Endothelial cell (in vitro differentiated cells): ENCODE measurements at places on chromosomes 16 and 17. TPM values are rescaled to one million over a fixed set of nuclear protein-coding genes. Genes with fewer than 3 reads are reported as not detected.

CES3 gene
- total RNA-seq, result 2.5 TPM

- peaks cover 58% of the 10 kb centered on the region for H3K36me3 ChIP-seq
- DNase-seq, result no peak
- H3K4me1 ChIP-seq, result no peaks in the 10 kb centered on the region
- H3K27me3 ChIP-seq, result peaks cover 6% of the 10 kb centered on the region
- H3K27ac ChIP-seq, result no peak overlapping the region
These were observed 56.1 kb upstream of the ENDOV start for GRCh38 chr17:80358861-80359260.

DNA sequence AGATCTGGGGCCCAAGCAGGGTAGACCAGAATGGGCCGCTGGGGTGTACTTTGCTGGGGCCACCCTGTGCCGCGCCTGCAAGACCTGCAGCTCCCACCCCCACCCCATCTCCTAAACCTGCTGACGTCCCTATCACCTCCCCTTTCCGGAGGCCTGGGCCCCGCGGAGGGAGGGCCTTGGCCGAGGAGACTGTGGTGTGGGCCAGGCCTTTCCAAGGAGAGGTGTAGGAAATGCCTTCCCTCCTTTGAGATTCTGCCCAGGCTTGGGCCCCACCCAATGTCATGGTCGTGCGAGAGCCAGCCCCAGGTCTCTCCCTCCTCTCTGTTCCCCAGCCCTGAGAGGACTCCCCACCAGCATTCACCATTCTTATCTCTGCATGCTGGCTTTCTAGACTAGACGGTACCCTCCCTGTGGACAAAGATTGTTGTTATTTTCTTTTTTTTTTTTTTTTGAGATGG, 3.9 kb upstream of the WFIKKN2 start:
- DNase-seq, result no peak
- H3K4me1 ChIP-seq, result peaks cover 6% of the 10 kb centered on the region
- H3K4me3 ChIP-seq, result no peak overlapping the region
- H3K27ac ChIP-seq, result no peak overlapping the region

DNA sequence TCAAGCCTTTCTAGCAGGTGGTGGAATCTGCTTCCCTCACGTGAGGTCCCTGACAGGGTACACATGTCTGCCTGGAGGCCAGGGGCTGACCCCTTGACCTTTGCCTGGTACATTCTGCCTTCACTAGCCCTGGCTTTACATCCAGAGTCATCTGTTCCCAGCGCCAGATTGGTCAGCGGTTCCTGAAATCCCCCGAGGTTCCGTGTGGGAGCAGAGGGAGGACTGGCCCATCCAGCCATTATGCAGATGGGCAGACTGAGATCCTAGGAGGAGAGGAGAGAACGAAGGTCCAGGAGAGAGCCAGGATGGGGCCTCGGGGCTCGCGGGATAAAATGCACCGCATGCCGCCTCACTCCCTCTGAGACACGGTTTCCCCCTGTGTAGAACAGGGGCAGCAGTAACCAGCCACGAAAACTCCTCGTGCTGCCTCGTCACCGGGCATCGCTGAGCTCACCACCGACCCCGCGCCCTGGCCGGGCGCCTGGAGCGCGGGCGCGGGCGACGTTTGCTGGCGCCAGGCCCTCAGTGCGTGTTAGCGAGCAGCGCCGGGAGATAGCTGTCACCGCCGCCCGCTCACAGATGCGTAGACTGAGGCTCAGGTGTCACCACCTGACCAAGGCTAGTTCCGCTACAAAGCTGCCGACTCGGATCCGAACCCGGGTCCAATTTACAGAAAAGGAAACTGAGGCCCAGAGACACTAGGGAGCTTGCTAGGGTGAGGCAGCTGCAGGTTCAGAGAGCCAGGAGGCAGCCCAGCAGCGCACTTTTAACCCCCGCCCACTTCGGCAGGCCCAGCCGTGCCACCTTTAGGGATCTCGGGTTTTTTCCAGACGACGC, 811 bp upstream of the MAP2K3 start:
- peaks cover 41% of the 10 kb centered on the region for H3K4me1 ChIP-seq
- peaks cover 6% of the 10 kb centered on the region for H3K36me3 ChIP-seq
- peaks cover 16% of the 10 kb centered on the region for H3K27me3 ChIP-seq
- no peak for DNase-seq

DNA sequence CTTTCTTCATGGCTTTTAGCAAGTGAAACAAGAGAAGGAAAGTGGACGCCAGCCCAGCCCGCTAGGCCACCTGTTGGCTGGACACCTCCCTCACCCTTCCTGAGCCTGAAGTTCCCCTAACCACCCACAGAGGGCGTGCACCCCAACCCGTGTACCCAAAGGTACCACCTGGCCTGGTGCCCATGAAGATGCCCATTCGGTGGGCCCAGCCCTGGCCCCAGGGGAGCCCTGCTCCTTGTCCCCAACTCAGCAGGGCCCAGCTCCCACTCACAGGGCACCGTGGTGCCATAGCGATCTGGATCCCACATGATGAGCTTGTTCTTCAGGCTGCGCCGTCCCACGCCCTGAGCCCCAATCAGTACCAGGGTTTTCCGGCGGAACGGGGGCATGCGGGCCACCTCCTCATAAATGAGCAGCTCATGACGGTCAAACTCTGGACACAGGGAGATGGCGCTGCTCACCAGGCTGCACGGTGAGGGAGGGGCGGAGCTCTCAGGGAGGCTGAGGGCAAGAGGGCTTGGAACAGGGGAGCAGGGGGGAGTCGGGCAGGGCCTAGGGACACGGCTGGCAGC, 26.8 kb downstream of the MPP2 start:
- DNase-seq, result peak; percentile 61
- H3K27me3 ChIP-seq, result peaks cover 8% of the 10 kb centered on the region
- peaks cover 4% of the 10 kb centered on the region for H3K4me1 ChIP-seq
- no peak overlapping the region for H3K4me3 ChIP-seq

WDR45B gene
- 74.1 TPM for total RNA-seq

CD300E gene
- total RNA-seq, result not detected

KRT23 gene
- total RNA-seq, result not detected

NEUROD2 gene
- not detected for total RNA-seq

- no peak overlapping the region for H3K4me3 ChIP-seq
- H3K4me1 ChIP-seq, result peaks cover 7% of the 10 kb centered on the region
- H3K27ac ChIP-seq, result no peak overlapping the region
- H3K27me3 ChIP-seq, result peaks cover 4% of the 10 kb centered on the region
- H3K36me3 ChIP-seq, result no peaks in the 10 kb centered on the region
These were observed 54.9 kb upstream of the WSB1 start for GRCh38 chr17:27239046-27239445.

DNA sequence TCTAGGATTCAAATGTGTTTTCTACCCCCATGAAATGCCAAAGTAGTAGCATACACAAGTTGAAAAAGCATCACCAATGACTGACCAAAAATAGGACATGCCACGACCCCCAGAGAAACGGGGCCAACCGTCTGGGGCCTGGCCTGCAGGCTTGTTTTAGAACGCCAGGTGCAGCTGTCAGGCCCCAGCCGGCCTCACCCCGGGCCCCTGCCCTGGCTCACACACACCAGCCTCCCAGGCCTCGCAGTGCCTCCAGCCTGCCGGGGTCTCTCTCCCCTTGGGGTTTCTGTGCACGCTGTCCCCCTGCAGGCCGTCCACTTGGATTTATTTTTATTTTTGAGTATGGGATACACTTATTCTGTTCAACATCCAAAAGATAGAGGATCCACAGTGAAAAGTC, 7.9 kb downstream of the KATNB1 start:
- peaks cover 16% of the 10 kb centered on the region for H3K36me3 ChIP-seq
- no peaks in the 10 kb centered on the region for H3K4me1 ChIP-seq
- DNase-seq, result no peak

DNA sequence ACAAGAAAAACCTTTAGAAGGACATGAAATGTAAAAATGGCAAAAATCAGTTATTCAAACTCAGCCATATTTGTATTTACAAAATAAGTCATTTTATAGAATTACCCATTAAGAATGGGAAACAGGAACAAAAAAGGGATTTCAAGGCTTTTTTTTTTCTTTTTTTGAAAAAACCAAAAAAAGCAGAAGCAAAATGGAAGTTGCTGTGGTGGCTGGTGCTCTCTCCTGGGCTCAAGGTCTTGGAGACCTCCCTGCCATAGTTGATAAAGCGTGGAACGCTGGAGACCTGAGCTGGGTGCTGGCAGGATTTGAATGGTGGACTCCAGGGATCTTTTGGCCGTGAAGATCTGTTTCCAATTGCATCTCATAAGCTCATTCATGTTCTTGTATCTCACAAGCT, 3.1 kb downstream of the PLCG2 start:
- no peak for DNase-seq
- H3K27me3 ChIP-seq, result peaks cover 21% of the 10 kb centered on the region
- H3K4me1 ChIP-seq, result peaks cover 34% of the 10 kb centered on the region
- no peak overlapping the region for H3K27ac ChIP-seq
- peaks cover 12% of the 10 kb centered on the region for H3K36me3 ChIP-seq

DNA sequence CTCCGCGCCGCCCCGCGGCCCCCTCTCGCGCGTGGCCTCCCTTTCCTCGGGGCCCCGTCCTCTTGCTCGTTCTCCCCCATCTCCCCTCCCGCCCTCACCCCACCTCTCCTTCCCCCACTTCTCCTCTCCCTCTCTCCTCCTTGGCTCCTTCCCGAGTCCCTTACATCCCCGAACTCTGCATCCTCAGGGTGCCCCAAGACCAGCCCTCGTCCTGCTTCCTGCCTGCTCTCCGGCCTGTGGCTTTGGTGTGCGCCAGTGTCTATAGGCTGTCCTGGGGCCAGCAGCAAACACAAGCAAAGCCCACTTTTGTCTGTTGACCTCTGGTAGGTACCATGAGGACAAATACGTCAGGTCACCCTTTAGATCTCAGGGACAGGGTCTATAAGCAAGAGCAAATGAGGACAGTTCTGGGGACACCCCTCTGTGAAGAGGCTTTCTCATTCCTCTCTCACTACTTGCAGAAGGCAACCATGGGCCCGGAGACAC, 284 bp upstream of the COPZ2 start:
- H3K27ac ChIP-seq, result no peak overlapping the region
- peak overlapping the region; percentile 89 for H3K4me3 ChIP-seq
- DNase-seq, result no peak
- H3K36me3 ChIP-seq, result peaks cover 12% of the 10 kb centered on the region

DNA sequence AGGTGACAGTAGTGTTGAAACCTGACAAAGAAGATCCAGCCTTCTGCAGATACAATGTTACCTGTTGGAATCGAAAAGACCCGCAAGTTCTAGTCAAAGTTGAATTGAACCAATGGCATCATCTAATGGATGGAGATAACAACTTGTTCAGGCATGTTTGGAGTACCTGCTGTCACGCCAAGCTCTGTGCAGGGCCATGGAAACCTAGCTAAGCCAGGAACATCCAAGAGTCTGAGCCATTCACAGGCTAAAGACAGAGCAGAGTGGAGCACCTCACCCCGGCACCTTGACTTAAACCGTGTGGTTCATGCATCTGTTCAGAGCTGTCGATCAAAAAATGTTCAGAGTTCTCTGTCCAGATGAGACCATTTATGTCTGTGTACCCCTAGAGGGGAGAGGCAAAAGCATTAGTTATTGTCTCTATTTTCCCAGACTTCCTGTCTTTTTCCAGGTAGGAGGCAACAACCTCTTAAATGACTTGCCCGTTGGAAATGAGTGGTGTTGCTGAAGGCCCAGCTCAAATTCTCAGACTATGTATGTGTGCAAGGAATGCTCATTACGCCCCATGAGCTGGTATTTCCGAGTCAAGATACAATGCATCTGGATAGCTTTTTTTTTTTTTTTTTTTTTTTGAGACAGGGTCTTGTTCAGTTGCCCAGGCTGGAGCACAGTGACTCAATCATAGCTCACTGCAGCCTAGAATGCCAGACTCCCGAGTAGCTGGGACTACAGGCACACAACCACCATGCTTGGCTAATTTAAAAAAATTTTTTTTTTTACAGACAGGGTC, 44.9 kb upstream of the XYLT1 start:
- no peak for DNase-seq
- H3K27ac ChIP-seq, result no peak overlapping the region

DNA sequence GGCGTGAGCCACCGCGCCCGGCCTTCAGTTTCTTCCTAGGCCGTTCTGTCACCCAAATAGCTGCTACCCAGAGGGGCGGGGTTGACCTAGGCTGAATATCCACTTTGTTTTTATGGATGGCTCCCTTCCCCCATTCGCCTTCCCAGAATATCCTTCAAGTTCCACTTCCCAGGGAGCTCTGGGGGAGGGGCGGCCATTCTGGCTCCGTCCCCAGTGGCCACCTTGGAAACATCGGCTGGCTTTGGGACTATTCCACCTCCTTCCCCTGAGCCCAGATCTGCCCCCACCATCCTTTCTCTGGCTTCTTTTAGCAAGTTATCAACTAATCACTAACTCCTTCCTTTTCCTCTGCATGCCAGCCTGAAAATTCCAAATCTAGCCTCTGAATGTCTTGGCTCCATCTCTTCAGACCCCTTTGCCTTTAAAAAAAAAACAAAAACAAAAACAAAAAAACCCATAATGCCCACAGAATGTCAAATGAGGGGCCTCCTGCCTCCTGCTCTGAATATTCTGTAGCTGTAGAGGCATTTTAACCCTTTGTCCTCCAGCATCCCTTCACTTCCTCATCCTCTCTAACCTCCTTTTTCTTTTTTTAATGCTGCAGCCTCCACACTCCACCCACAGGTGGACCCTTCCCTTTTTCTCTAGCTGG, 6.4 kb downstream of the ATP1B2 start:
- peak; percentile 75 for DNase-seq
- H3K4me3 ChIP-seq, result peak overlapping the region; percentile 81

DNA sequence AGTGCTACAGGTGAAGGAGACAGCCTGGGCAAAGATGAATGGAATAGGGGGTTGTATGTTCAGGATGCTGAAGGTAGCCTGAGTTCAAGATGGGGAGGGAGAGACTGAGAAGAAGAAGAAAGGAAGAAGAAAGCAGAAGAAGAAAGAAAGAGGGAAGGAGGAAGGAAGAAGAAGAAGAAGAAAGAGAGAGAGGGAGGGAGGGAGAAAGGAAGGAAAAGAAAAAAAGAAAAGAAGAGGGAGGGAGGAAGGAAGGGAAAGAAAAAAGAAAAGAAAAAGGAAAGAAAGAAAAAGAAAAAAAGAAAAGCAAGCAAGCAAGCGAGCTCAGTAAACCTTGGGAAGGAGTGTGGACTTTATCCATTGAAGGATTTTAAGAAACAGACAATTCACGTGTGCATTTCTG, 7.8 kb downstream of the CCDC42 start:
- H3K4me1 ChIP-seq, result peaks cover 11% of the 10 kb centered on the region
- peaks cover 6% of the 10 kb centered on the region for H3K27me3 ChIP-seq
- H3K27ac ChIP-seq, result no peak overlapping the region
- no peak overlapping the region for H3K4me3 ChIP-seq
- DNase-seq, result no peak
